ENCODE measurements at places on chromosomes 12 and 14.

DNA sequence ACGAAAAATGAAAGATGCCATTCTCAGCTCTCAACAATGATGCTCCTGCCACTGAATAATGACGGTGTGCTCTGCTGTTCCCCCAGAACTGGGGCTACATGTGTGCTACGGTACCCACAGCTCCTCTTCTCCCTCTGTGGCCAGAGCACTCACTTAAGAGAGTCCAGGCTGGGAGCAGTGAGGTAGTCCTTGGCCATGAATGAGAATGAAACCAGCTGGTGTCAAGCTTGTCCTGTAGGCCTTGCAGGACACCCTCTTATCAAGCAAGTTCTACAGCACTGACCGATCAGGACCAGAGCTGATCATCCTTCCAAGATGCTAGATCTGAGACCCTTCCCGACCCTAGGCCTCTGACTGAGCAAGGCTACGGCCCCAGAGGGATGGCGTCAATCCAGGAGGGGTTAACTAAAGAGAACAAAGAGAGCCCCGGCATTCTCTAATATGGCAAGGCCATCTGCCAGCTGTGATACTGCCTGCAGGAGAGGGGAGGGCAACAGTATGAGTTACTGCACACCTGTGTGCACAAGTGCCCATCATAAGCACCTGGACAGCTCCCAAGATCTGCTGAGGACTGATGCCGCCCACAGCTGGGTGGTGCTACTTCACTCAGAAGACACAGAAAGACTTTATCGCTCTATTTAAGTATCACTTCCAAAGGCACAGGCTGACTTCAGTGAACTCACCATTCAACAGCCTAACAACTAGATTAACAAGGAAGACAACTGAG lies 30.5 kb downstream of the APPL2 start:
- DNase-seq: no peak

DNA sequence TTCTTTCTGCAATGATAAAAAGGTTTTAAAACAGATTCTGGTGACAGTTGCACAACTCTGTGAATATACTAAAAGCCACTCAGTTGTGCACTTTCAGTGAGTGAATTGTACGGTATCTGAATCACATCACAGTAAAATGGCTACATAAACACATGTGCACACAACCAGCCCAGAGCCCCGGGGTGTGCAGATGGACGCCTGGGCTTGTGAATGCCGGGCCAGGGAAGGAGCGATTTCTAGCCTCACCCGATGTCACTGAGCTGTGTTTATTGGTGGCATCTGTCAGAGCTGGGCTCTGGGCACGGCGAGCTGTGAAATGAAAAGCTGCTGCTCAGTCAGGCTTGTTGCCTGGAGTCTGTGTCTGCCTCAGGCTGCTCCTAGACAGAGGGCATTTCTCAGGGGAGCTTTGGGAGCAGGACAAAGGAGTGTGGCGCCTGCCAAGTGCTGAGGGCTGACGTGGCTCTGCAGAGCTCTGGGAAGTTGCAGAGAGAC lies 25.9 kb downstream of the RHOF start:
- DNase-seq: no peak

DNA sequence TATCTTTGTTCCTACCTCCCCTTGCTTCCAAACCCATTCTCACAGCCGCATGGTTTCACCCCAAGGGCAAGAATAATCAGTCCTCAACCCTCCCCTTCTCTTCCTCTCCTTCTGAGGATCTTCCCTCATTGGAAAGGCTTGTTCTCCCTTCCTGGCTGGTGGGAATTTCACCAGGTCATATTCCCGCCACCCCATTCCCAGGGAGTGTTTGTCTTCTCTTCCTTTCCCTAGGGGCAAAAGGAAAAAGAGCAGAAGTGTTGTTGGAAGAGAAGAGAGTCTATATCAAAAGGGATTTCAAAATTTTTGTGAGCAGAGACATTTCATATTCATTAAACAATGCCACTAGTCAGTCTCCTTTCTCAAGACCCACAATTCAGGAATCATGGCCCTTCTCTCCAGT lies 176.9 kb downstream of the ANO2 start:
- DNase-seq: no peak

GRCh38 chr12:26614011-26614616 lies 218.9 kb downstream of the ITPR2 start:
- peak; percentile 14 for DNase-seq

DNA sequence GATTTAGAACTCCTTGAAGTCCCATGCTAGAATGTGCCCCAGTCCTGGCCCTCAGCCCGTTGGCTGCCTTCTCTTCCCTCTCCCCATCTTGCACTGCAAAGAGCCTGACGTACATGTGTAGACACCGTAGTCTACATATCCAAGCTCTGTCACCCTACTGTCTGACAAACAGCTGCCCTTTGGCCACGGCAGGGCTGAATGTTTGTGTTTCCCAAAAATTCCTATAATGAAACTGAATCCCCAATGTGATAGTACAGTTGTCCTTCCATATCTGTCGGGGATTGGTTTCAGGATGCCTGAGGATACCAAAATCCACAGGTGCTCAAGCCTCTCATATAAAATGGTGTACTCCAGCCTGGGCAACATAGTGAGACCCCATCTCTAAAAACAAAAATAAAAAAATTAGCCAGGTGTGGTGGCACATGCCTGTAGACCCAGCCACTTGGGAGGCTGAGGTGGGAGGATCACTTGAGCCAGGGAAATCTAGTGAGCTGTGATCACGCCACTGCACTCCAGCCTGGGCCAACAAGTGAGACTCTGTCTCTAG lies 12.3 kb upstream of the TFCP2 start:
- DNase-seq: no peak

GRCh38 chr14:91388551-91388975 lies 29.1 kb downstream of the CCDC88C start:
- peak; percentile 83 for DNase-seq

DNA sequence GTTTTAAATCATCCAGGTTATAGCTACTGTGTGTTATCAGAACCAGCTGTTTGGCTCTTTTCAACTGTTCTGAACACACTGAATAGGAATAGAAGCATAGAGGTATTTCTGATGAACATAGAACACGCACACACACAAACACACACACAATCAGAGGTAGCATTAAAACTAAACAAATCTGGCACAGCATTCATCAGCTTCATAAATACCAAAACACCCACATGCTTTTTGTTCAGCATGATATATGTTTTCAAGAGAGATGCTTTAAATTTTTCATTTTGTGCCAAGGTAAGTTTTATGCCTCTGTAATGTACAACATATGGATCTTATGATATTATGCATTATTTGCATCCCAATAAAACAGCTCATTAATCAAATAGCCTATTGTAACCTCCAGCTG lies 208.6 kb downstream of the GALC start:
- DNase-seq: no peak
